ENCODE measurements at places on chromosomes 2 and 18. TPM values are rescaled to one million over a fixed set of nuclear protein-coding genes. Genes with fewer than 3 reads are reported as not detected.

The TXNDC2 gene
- not detected for total RNA-seq

The CNTNAP5 gene
- not detected for total RNA-seq

The NTSR2 gene
- total RNA-seq = not detected

The ACKR3 gene
- total RNA-seq = 79.0 TPM

The SP3 gene
- 79.5 TPM for total RNA-seq

The COL5A2 gene
- 51.7 TPM for total RNA-seq

The MEP1B gene
- total RNA-seq = not detected

The DPP10 gene
- 0.17 TPM for total RNA-seq

The GRP gene
- not detected for total RNA-seq

The ARHGAP15 gene
- not detected for total RNA-seq

The SDC1 gene
- 574 TPM for total RNA-seq

The C2orf66 gene
- 1.2 TPM for total RNA-seq

The KCNK3 gene
- total RNA-seq = 0.08 TPM

The SLC9A4 gene
- not detected for total RNA-seq

The SFTPB gene
- total RNA-seq = not detected

The POMC gene
- 0.24 TPM for total RNA-seq

The RAPGEF4 gene
- 3.2 TPM for total RNA-seq

The FOXD4L1 gene
- 0.33 TPM for total RNA-seq

The YPEL5 gene
- total RNA-seq = 109 TPM

The DUSP2 gene
- total RNA-seq = 2.0 TPM

The LIPG gene
- 78.8 TPM for total RNA-seq

The TMEM200C gene
- 1.7 TPM for total RNA-seq

The DSC1 gene
- total RNA-seq = 1.2 TPM

The WDR35 gene
- total RNA-seq = 8.8 TPM

The LRRC30 gene
- total RNA-seq = not detected

The EIF2B4 gene
- 19.8 TPM for total RNA-seq

The RPS27A gene
- total RNA-seq = 1,156 TPM

The PRSS56 gene
- total RNA-seq = not detected

The KIF5C gene
- 0.19 TPM for total RNA-seq

The SCTR gene
- not detected for total RNA-seq

The RHOB gene
- total RNA-seq = 53.5 TPM

The APLF gene
- total RNA-seq = 4.8 TPM

The PKDCC gene
- total RNA-seq = not detected

The ATP8B1 gene
- total RNA-seq = 16.2 TPM

The SLC40A1 gene
- total RNA-seq = not detected

The LRRTM4 gene
- not detected for total RNA-seq

The DQX1 gene
- total RNA-seq = 0.83 TPM

The GNLY gene
- total RNA-seq = not detected

The NDC80 gene
- total RNA-seq = 1.7 TPM

The PAX8 gene
- total RNA-seq = 13.7 TPM

The AP1S3 gene
- total RNA-seq = 32.0 TPM

The INHBB gene
- not detected for total RNA-seq

The PLGLB2 gene
- total RNA-seq = not detected

The REG1B gene
- total RNA-seq = not detected

The HAAO gene
- 0.67 TPM for total RNA-seq

The PTPRN gene
- not detected for total RNA-seq

The FBXO48 gene
- total RNA-seq = 1.3 TPM

The AQP12B gene
- not detected for total RNA-seq

The CD28 gene
- total RNA-seq = not detected

The TMEM169 gene
- 1.8 TPM for total RNA-seq

The CABYR gene
- total RNA-seq = 9.0 TPM

The COLEC12 gene
- total RNA-seq = 0.50 TPM

The CBLN2 gene
- not detected for total RNA-seq

The MERTK gene
- total RNA-seq = 0.48 TPM

The SPIRE1 gene
- 63.8 TPM for total RNA-seq

The TTC32 gene
- total RNA-seq = 12.5 TPM

The ZNF804A gene
- not detected for total RNA-seq
